Stomach (tissue), 19 donors: ENCODE measurements at places on chromosomes 7 and 10. TPM values are rescaled to one million over a fixed set of nuclear protein-coding genes. Genes with fewer than 3 reads are reported as not detected.

ZNF467 gene
- 14.2 TPM for total RNA-seq

SPDYE11 gene
- not detected for total RNA-seq

MALRD1 gene
- total RNA-seq = 0.58 TPM

DAGLB gene
- total RNA-seq = 11.6 TPM

ANKRD22 gene
- total RNA-seq = 53.0 TPM

BAG3 gene
- total RNA-seq = 39.7 TPM

MARVELD1 gene
- 8.8 TPM for total RNA-seq

MKI67 gene
- 9.6 TPM for total RNA-seq

ZNF518A gene
- total RNA-seq = 7.0 TPM

SSC4D gene
- 0.37 TPM for total RNA-seq

CACNA2D1 gene
- 72.7 TPM for total RNA-seq

CALML5 gene
- not detected for total RNA-seq

NXPH1 gene
- total RNA-seq = not detected

GNB2 gene
- total RNA-seq = 52.9 TPM

NKX1-2 gene
- total RNA-seq = not detected

ATG9B gene
- total RNA-seq = 33.0 TPM

OR6V1 gene
- not detected for total RNA-seq

SLC16A9 gene
- total RNA-seq = 0.58 TPM

TLX1 gene
- not detected for total RNA-seq

NPC1L1 gene
- 1.6 TPM for total RNA-seq

TSPAN12 gene
- 19.7 TPM for total RNA-seq

OR2A5 gene
- total RNA-seq = not detected

IL2RA gene
- total RNA-seq = 1.5 TPM

PON3 gene
- total RNA-seq = not detected

CCM2 gene
- 31.7 TPM for total RNA-seq

CUBN gene
- 3.1 TPM for total RNA-seq

NUPR2 gene
- total RNA-seq = not detected

CLDN4 gene
- 523 TPM for total RNA-seq
